ENCODE measurements at places on chromosomes 7 and 10. TPM values are rescaled to one million over a fixed set of nuclear protein-coding genes. Genes with fewer than 3 reads are reported as not detected.
A peak's percentile ranks its signal among the peaks of the same experiment; 100 is the strongest.

GRCh38 chr7:94044806-94045205, 40.7 kb upstream of the BET1 start:
- H3K4me1 ChIP-seq = no peaks in the 10 kb centered on the region
- no peak overlapping the region for H3K27ac ChIP-seq
- H3K4me3 ChIP-seq = no peak overlapping the region
- DNase-seq = no peak
- H3K36me3 ChIP-seq = no peaks in the 10 kb centered on the region

DNA sequence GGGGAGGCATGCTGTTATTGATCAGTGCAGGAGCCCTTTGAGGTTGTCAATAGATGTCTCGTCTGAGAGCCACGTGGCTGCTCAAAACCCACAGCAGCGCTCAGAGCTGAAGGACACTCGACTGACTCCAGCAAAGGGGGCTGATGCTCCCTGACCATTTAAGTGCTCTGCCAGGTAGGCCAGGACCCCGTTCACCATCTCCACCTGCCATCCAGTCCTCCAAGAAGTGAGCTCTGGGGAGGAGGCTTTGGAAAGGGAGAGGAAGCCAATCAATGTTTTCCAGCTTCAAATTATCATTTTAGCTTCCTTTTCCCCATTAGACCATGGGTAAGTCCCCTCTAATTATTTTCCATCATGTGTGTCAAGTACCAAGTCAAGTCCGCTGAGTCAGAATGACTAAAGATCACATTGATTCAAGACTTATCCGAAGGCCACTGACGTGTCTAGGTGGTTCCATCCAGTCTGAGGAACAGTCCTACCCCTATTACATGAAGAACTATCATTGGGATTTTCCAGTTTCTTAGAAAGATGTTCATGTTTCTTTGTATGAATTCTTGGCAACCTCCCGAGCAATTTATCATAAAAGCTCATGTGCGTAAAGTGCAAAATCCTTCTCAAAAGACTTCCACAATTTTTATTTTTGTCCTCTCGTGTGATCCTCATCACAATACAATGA, 302.6 kb upstream of the LYZL1 start:
- H3K36me3 ChIP-seq = no peaks in the 10 kb centered on the region
- H3K4me1 ChIP-seq = no peaks in the 10 kb centered on the region
- H3K27ac ChIP-seq = no peak overlapping the region
- H3K27me3 ChIP-seq = no peaks in the 10 kb centered on the region
- no peak overlapping the region for H3K4me3 ChIP-seq

The DDC gene
- not detected for total RNA-seq

- no peak for DNase-seq
- no peak overlapping the region for H3K27ac ChIP-seq
- no peaks in the 10 kb centered on the region for H3K4me1 ChIP-seq
- no peaks in the 10 kb centered on the region for H3K27me3 ChIP-seq
- H3K36me3 ChIP-seq = no peaks in the 10 kb centered on the region
These were observed 127.5 kb downstream of the WDR37 start for GRCh38 chr10:1183701-1184100.

GRCh38 chr7:57305192-57305748, 144.7 kb upstream of the ZNF716 start:
- H3K27ac ChIP-seq = no peak overlapping the region
- H3K27me3 ChIP-seq = no peaks in the 10 kb centered on the region
- H3K4me1 ChIP-seq = no peaks in the 10 kb centered on the region
- no peak for DNase-seq
- no peaks in the 10 kb centered on the region for H3K36me3 ChIP-seq
- no peak overlapping the region for H3K4me3 ChIP-seq

GRCh38 chr7:21999896-22000295, 54.2 kb upstream of the CDCA7L start:
- H3K4me1 ChIP-seq = no peaks in the 10 kb centered on the region
- H3K4me3 ChIP-seq = no peak overlapping the region
- no peak for DNase-seq
- H3K27ac ChIP-seq = no peak overlapping the region
- no peaks in the 10 kb centered on the region for H3K36me3 ChIP-seq

GRCh38 chr10:119030421-119031250, 1.1 kb downstream of the NANOS1 start:
- H3K4me1 ChIP-seq = peaks cover 32% of the 10 kb centered on the region
- no peaks in the 10 kb centered on the region for H3K36me3 ChIP-seq
- H3K27me3 ChIP-seq = no peaks in the 10 kb centered on the region
- peak; percentile 65 for DNase-seq

Measured in gastrocnemius medialis (tissue), 4 donors.